ENCODE measurements at places on chromosomes 12 and 14.

- DNase-seq = no peak
These were observed 4.9 kb upstream of the CSAD start for GRCh38 chr12:53185582-53186153.

GRCh38 chr14:52678591-52678990 lies 16.8 kb downstream of the ERO1A start:
- DNase-seq = no peak

- DNase-seq = no peak
These were observed 780.5 kb downstream of the NRXN3 start for GRCh38 chr14:78950649-78951048.

GRCh38 chr12:50639721-50640120 lies 124.2 kb upstream of the ATF1 start:
- no peak for DNase-seq

- no peak for DNase-seq
These were observed 180.9 kb upstream of the PLXNC1 start for GRCh38 chr12:93967454-93967853.

Data from pons (tissue), 1 donor.